ENCODE measurements at places on chromosomes 1 and 21. TPM values are rescaled to one million over a fixed set of nuclear protein-coding genes. Genes with fewer than 3 reads are reported as not detected.

Gene HES3
- total RNA-seq: not detected

DNA sequence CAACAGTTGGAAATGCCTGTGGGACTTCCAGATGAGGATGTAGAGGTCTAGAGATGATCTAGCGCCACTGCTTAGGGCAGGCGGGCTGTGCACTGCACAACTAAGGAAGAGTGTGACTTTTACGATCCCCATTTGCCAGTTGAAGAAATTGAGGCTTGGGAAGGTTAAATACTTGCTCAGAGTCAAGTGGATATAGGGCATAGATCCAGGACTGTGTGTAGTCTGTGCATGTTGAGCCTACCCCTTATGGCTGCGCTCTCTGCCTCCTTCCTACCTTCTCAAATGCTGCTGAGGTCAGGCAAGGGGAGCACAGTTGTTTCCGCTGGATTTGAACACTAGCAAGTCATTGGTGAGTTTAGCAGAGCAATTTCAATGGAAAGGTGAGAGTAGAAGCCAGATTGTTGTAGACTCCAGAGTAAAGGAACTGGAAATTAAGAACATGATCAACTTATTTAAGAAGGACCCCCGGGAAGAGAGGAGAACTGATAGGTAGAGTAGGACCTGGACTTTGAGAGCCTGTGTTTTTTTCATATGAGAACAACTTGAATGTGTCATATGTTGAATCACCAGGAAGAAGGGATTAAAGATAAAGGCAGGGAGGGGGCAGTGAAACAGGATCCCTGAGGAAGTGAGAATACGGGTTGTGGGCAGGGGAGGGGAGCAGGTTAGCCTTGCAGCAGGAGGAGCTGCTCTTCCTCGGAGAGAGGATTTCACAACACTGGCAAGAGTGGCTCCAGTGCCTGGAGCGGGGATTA is 2.7 kb downstream of the CAPN2 start:
- DNase-seq: no peak

- no peak for DNase-seq
Measured at GRCh38 chr1:155681776-155682175, 6.8 kb downstream of the YY1AP1 start.

DNA sequence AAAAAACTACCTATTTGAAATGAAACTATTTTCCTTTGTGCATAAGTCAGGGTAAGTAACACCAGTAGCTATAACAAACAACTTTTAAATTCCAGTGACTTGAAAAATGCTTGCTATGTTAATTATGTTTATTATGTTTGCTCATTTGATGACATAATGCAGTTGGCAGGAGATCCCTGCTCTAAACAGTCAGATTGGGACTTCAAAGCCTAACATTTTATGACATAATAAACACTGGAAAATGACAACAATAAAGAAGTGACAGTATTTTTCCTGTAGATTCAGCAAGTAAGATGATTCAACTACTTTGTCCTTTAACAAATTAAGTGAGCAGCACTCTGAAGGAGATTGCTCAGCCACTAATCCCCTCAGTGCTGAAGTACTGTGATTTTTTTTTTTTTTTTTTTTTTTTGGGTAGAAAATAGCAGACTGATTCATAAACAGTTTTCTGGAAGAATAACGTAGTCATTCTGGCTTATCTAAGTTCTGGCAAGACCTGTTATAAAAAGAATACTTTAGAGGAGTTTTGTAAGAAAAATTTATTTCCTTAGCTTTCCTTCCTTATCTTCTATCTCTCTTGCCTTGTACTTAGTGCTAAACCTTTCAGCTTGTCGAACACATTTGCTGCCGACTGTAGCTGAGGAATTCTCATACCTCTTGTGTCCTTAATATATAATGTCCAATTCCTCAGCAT is 207.2 kb downstream of the PTGER3 start:
- DNase-seq: no peak

Gene CD84
- total RNA-seq: 7.0 TPM

Gene CYP4A11
- not detected for total RNA-seq

GRCh38 chr1:22031214-22031962 is 21.1 kb upstream of the CDC42 start:
- peak; percentile 33 for DNase-seq

GRCh38 chr1:162091681-162092524 is 22.4 kb downstream of the NOS1AP start:
- no peak for DNase-seq

Gene PDC
- total RNA-seq: not detected

DNA sequence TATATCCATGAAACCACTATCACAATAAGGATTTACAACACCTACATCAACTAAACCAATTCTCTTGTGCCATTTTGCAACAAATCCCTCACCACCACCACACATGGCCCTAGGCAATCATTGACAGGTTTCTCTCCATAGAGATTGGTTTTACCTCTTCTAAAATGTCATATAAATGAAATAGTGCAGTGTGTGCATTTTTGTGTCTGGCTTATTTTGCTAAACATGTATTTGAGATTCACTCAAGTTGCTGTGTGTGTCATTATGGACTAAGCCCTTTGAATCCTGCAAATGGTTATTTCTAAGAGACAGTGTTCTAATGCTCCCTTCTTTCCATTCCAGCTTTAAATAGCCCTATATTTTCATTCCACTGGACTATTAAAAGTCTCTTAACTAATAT is 179.7 kb upstream of the LRRC7 start:
- no peak for DNase-seq

- DNase-seq: no peak
Measured at GRCh38 chr1:201500670-201501120, 6.2 kb downstream of the CSRP1 start.

GRCh38 chr1:88890131-88890530 is 1.2 kb downstream of the GTF2B start:
- DNase-seq: no peak

Gene B3GALT6
- 35.6 TPM for total RNA-seq

Gene RNU1-3
- total RNA-seq: 15,479 TPM

DNA sequence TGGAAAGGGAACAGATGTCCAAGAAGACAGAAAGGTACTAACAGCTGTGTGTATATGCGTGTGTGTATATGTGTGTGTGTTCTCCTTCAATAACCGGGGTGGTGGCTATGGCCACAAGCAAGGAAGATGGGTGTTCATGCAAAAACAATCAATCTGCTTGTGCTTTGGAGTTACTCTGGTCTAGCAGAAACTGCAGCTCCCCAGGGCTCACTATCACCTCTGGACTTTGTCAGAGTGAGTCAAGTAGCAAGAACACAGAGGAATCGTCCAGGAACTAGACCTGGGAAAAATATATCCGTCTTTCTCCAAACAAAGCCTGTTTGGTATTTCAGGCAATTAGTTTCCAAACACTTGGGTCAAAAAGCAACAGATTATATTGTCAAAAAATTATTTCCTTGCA is 68.6 kb downstream of the GNG12 start:
- DNase-seq: no peak

DNA sequence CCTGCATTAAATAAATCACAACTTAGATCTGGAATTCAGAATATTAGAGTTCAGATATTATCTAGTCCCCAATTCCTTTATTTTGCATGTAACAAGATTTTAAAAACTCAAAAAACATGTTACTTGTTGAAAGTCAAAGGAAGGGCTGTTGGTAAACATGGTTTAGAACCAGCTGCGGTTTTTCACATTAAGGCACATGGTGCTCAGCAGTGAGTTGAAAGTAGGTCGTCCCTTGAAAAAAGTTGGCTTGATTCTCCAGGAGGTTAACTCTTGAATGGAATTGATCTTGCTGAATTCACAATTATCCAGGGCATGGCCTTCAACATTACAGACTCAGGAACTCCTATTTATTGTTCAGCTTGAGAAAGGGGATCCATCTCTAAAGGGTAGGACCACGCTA is 277.1 kb upstream of the DUSP10 start:
- DNase-seq: peak; percentile 72

GRCh38 chr1:108813326-108813725 is 43.6 kb downstream of the AKNAD1 start:
- no peak for DNase-seq

Gene RGS13
- 4.9 TPM for total RNA-seq
